ENCODE measurements at places on chromosomes 6 and 20.

DNA sequence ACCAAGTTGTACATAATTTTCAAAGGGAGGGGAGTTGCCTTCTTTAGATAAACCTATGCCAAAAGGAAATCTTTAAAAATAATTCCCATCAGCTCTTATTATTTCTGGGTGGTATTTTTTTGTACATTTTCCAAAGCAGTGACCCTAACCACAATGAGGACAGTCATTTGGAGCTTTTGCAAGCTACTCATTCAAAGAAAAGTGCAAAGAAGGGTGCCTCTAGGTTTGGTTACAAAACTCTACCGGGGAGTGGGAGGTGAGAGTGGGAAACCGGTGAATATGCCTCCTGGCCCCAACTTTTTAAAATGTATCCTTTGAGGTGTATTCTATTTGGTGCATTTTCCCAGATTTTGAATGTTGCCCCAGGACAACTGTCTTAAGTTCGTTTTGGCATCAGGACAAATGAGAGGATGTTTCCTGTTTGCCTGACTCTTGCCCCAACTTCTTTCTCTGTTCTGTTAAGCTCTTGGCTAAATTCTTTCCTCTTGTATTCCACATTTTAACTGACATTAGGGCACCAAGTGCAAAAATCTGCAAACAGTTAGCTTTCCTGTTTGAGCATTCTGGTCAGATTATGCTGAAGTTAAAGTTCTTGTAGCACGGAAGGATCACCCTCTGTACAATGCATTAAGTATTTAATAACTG is 78.9 kb downstream of the SLX4IP start:
- no peak for DNase-seq

GRCh38 chr20:50194831-50195523 is 4.3 kb downstream of the CEBPB start:
- DNase-seq: no peak

DNA sequence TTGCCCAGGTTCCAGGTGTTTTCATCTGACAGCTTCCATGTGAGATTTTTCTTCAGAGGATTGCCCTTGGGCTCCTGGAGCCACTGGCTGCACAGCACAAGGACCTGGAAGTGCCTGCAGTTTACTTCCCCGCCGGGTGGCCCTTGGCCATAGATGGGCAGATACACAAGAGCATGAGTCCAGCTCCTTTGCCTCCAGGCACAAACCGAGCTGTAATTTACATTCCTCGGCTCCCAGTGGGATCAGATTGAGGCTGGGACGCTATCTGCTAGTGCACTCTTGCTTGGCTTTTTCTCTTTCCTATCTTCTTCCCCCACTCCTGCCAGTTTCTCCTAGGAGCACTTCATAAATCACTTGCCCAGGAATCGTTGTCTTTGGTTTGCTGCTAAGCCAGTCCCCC is 85.4 kb upstream of the RALY start:
- no peak for DNase-seq

DNA sequence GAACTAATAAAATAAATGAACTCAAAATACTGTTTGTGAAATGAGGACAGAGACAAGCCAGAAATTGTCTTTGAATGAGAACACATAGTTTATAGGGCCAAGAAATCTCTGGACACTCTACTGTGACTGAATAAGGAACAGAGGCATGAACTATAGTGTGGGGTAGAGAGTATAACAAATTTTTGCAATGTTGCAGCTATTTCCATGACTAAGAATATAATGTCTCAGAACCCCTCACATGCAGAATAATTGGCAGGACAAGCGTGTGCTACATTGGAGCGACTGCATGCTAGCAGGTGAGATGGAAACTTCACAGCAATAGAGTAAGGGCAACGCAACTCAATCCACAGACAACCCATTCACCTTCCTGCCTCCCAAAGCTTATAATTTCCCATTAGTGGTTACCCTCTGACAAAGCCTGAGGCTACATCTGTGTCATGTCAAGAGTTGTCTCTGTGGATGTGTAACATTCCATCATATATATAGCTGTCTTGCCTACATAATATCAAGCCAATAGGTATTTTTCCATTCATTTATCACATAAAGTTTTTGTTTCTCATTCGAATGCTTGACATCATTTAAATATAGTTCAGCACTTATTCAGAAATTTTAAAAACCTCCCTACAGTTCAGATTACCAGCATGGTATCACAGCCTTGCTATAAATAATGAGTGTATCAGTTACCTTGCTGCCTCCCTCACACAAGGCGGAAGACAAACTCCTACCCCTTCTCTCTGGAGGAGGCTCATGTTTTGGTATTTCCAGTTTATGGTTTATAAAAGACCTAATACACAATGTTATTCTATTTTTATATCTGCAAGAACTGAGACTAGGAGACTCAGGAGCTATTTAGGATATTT is 47.9 kb upstream of the ECHDC1 start:
- DNase-seq: no peak

DNA sequence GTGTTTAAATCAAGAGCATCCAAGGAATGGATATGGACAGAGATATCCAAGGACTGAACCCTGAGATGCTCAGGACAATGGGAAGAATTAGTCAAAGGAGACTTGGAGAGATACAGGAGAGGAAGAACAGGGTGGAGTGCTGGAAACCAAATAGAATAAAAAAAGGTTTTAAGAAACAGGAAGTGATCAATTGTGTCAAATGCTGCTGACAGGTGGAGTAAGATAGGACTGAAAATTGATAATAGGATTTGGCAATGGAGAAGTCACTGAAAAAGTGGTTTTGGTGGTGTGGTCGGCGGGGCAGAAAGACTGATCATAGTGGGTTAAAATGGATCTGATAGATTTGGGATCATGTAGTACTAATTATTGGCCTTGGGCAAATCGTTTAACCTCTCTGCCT is 37.9 kb upstream of the PNRC1 start:
- no peak for DNase-seq

DNA sequence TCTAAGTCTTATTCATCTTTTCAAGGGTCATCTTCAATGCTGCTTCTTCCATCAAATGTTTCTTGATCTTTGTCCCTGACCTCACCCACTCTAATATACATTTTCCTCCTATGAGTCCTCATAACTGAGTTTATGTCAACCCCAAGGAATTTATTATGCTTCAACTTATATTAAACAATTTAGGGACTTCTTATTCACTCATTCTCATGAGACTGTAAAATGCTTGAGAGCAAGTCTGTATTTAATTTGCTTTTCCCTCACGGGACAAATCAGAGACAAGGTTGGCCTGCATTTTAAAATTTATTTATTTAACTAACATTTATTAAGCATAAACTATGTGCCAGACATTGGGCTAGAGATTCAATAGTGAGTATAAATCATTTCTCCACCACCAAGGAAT is 312.0 kb upstream of the NT5E start:
- no peak for DNase-seq

- no peak for DNase-seq
Observed at GRCh38 chr20:38202153-38202981, 37.3 kb upstream of the TGM2 start.

DNA sequence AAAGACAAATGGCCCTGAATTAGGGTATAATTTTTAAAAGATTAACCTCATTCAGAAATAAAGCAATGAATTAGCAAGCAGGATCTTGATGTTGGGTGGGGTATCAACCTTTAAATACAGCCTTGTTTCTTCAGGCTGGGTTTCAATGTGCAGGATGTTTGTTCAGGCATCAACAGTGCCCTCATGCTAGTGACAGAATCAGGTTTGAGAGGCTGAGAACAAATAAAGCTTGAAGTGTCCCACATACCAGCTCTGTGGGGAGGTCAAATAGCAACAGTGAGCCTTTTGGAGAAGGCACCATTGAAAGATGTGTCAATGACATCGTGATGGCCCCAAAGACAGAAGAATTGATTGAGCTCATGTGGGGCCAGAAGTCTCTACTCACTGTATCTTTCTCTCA is 68.2 kb downstream of the MTFR2 start:
- no peak for DNase-seq

GRCh38 chr6:15244620-15245360 is 1.1 kb upstream of the JARID2 start:
- DNase-seq: no peak

- no peak for DNase-seq
Observed at GRCh38 chr6:106181664-106182418, 95.7 kb downstream of the PRDM1 start.

DNA sequence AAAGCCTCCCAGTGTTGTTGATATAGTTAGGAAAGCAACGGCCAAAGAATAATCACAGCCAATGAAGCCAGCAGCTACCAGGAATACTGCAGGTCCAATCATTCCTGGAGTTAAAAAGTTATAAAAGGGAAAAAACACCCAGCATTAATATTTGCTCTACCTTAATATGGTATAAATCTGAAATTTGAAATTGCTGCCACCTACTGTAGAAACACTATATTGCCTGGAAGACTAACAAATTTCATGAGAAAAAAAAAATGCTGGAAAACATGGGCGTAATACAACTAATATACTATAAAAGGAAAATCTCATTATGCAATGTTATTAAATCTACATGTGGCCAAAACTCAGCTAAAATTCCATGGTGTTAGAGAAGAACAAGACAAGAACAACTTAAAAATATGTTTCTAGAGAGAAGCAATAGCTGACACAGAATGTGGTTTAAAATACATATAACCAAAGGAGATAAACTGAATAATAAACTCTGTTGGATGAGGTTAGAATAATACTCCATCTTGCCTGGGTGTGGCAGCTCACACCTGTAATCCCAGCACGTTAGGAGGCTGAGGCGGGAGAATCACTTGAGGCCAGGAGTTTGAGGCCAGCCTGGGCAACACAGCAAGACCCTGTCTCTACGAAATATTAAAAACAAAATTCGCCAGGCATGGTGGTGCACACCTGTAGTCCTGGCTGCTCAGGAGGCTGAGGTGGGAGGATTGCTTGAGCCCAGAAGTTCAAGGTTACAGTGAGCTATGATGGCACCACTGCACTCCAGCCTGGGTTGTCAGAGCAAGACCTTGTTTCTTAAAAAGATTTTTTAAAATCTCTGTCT is 43.1 kb downstream of the SLC17A5 start:
- DNase-seq: peak; percentile 20

DNA sequence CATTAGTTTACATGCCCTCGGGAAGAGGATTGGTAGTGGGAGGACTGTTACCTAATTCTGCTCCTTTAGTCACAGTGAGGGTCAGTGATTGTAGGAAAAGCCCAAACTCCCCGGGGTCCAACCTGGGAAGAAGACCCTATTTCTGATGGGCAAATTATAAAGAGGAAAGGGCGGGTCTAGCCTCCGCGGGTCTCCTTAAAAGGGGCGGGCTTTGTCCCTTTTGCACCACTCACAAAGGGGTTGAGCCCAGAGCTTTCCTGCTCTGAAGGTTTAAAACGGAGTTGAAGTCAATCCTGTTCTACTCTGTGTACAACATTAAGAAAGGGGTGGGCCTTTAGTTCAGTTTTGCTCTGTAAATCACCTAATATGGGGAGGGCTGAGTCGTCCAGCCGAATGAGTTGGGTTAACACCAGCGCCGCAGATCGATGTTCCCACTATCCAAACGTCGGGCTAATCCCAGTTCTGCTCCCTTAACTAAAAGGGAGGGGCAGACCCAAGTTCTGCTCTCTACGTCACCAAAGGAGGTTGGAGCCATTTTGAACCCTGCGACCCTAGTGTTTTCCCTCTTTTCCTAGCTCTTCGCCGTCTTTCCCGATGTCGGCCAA is 920 bp upstream of the RNF5 start:
- no peak for DNase-seq

DNA sequence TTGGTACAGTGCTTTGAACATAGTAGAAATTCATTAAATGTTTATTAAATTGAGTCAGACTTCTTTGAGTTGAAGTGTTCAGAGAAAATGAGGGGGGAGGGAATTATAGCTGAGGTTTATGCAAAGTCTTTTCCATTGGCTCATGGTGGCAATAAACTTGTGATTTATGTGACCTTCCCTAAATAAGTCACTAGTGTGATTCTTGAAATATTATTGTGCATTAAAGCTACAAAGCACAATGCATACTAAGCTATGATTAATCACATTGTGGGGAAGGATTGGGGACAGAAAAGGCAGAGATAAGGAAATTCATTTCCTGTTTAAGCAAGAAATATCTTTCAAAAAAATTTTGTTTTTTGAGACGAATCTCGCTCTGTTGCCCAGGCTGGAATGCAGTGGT is 877.5 kb downstream of the TFAP2A start:
- DNase-seq: no peak

DNA sequence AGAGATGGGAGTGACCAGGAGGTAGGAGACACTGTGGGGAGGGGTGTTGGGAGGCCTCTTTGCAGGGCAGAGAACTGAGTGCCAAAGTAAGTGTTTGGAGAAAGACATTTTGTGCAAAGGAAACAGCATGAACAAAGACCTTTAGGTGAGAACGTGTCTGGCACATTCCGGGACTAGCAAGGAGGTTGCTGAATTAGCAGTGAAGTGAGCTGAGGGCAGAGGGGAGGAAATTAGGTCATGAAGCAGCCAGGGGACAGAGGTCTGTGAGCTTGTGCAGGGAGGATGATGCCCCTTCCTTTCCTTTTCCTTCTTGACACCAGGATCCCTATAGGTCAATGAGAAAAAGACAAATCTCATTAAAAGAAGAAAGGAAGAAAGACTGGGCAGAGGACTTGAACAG is 21.4 kb upstream of the AHCY start:
- DNase-seq: no peak

GRCh38 chr6:140736231-140736630 is 1361.8 kb upstream of the CITED2 start:
- DNase-seq: peak; percentile 65

DNA sequence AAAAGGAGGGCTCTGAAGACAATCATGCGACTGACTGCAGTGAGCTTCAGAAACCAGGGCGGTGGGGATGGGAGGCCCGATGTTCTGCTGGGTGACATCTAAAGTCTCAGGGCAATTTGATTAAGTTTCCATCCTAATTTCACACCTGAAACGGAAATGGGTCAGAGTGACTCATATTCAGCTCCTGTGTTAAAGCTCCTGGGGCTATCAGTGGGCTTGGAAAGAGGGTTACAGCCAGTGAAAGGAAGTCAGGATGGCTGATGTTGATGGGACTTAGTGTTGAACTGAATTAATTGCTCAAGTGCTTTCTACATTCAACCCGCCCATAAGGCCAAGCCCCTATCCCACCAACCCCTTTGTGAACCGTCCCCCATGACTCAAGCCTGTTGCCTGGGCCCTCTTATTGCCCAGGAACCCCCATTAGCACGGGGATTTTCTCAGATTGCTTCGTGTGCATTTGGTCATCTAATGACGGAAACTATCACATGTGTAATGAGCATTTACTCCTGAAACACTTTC is 47.1 kb upstream of the TBC1D7 start:
- no peak for DNase-seq

DNA sequence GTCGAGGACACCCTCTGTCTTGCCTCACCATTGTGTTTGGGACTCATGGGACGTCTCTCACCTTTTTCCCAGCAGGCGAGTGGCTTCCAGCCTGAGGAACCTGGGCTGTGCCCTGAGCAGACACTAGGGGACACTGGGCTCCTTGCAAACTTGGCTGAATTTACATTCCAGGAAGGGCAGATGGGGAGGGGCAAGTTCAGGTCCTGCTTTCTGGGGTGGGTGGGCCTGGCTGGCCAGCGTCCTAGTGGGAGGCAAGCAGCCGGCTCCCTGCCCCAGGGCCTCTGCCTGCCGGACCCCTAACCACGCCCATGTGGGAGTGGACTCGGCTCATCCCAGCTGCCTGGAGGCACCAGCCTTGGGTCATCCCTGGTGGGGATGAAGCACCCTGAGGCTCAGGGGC is 48.2 kb upstream of the MLN start:
- DNase-seq: no peak

Data from brain pericyte (primary cell).